Stimulated activated CD8-positive, alpha-beta memory T cell treated with anti-CD3 and anti-CD28 coated beads, Interleukin-4, amount 100 ng/mL, for 1 hour (primary cell): ENCODE measurements at places on chromosomes 7 and 10.

DNA sequence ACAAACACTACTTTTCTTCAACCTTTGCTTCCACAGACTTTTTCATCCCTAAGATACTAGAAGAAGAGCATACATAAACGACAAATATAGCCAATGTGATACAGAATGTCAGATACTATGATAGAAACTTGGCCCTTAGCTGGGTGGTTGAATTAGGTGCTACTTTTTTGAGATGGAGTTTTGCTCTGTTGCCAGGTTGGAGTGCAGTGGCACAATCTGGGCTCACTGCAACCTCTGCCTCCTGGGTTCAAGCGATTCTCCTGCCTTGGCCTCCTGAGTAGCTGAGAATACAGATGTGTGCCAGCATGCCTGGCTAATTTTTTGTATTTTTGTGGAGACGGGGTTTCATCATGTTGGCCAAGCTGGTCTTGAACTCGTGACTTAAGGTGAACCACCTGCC, 3.5 kb downstream of the PPIA start:
- no peak for DNase-seq

DNA sequence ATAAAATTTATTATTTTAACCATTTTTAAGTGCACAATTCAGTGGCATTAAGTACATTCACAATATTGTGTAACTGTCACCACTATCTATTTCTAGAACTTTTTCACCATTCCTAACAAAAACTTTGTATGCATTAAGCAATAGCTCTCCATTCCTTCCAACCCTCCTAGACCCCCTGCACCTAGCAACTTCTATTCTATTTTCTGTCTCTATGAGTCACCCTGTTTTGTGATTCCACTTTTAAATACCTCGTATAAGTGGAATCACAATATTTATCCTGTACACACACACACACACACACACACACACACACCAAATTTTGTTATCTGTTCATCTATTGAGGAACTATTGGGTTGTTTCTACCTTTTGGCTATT, 89.2 kb downstream of the ARID5B start:
- DNase-seq: no peak

- no peak for DNase-seq
Measured at GRCh38 chr7:118040562-118040961, 143.4 kb upstream of the LSM8 start.

GRCh38 chr10:129274748-129275474, 192.1 kb upstream of the MGMT start:
- no peak for DNase-seq

GRCh38 chr7:74148491-74148890, 25.7 kb upstream of the EIF4H start:
- no peak for DNase-seq

DNA sequence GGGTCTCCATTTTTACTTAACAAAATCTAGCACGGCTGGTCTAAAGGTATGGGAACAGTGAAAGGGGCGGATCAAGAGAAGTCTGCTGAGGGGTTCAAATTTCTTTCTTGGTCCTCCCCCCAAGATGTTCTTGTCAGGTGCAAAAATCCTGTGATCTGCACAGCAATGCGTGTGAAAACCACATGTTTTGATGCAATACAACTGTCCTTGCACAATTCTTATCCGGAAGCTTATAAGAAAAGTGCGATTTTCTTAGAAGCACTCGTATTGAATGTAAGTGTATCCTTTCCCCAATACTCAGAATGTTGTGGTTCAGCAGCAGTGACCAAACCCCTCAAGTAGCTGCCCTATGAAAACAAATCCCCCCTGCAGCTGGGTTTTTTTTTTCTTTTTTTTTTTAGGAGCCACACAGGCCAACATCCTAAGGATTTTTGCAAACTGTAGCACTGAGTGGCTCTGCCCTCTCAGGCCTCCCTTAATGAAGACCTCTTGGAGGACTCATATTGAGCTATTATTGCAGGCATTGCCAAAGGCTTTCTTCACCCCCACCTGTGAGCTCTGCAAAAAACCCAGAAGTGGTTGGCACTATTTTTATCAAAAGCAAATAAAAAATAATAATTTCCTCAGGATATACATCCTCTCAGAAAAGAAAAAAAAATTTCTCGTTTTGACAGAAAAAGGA, 151.9 kb upstream of the ITGB1 start:
- no peak for DNase-seq

- no peak for DNase-seq
Measured at GRCh38 chr7:27553273-27553672, 109.4 kb downstream of the HIBADH start.

GRCh38 chr10:79434821-79435251, 10.6 kb downstream of the ZCCHC24 start:
- no peak for DNase-seq

DNA sequence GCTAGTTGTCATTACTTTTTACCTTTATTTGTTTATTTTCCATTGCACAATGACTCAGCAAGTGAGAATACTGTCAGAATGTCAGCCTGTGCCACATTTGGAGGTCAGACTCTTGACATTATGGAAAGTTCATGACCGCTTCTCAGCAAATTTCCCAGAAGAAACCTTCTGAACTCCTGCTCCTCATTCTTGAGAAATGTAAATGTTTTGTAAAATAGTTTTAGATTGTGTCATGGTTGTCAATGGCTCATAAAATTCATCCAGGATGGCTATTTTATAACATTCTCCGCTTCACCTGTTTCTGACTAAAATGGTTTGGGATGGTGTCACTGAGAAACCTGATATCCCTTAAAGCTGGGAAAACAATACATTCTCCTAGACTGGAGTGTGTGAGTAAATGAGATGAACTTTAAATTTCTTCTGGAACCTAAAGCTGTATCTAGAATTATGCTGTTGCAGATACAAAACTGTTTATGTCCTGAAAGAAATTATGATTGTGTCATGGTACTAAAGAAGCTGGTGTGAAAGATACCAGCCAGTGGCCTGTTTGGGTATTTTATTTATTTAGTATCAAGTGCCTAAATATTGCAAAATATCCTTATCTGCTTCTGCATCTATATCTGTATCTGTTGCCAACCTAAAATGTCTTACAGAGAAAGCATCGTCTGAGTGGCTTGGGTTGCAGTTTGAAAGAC, 671.7 kb downstream of the GATA3 start:
- no peak for DNase-seq

DNA sequence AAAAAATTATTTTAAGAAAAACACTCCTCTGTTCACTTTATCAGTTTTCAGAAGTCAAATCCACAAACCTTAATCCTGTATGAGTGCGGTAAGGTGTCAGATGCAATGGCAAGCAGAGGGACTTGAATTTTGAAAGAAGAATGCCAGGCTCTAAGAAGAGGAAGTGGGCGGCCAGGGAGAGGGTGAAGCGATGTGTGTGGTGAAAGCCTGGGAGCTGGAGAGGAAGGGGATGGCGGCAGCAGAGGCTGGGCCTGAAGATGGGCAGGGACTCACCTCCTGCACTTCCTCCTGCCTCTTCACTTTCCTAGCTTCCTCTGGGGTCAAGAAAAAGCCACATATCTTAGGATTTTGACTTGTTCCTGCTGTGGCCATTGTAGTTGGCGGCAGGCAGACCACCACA, 609.6 kb downstream of the PARD3 start:
- no peak for DNase-seq

- DNase-seq: no peak
Measured at GRCh38 chr10:102735065-102735562, 8.6 kb upstream of the WBP1L start.

- no peak for DNase-seq
Measured at GRCh38 chr7:37670436-37670835, 13.1 kb upstream of the GPR141 start.

- DNase-seq: no peak
Measured at GRCh38 chr10:129207297-129207696, 259.7 kb upstream of the MGMT start.

- no peak for DNase-seq
Measured at GRCh38 chr10:79947787-79948424, 999 bp downstream of the SFTPD start.

GRCh38 chr10:90571481-90572258, 286.2 kb downstream of the HTR7 start:
- no peak for DNase-seq

DNA sequence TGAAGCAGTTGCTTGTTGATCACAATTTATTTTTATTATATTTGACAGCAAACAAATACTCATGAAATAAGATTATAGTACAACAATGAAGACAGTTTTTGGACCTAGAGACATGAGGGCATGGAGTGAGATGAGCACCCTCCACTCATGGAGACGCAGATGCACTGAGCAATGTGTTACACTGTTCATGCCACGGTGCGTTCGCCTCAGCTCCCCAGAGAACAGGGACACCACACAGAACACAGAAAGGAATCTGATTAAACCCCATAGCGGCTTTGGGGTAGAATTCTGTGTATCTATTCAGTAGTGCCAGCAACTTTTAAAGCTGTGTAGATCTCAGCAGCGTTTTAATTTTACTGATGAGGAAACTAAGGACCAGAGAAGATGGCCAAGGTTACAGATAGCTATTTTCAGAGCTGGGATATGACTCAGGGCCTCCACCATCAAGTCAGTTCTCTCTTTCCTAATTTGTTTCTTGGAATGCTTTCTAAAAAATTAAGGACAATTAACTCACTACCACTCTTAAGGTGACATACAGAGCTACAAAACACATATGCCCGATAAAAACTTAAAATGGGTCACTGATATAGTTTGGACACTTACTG, 33.6 kb downstream of the FAM25A start:
- no peak for DNase-seq

- no peak for DNase-seq
Measured at GRCh38 chr7:84107259-84107658, 87.3 kb downstream of the SEMA3A start.

- no peak for DNase-seq
Measured at GRCh38 chr7:135728136-135728669, at the start of gene SLC13A4. TSS of gene SLC13A4 (minus strand) at chr7:135728186. CDS start at chr7:135727496, 690 bp downstream.

GRCh38 chr7:46544396-46545008, 623.4 kb upstream of the IGFBP3 start:
- DNase-seq: no peak

DNA sequence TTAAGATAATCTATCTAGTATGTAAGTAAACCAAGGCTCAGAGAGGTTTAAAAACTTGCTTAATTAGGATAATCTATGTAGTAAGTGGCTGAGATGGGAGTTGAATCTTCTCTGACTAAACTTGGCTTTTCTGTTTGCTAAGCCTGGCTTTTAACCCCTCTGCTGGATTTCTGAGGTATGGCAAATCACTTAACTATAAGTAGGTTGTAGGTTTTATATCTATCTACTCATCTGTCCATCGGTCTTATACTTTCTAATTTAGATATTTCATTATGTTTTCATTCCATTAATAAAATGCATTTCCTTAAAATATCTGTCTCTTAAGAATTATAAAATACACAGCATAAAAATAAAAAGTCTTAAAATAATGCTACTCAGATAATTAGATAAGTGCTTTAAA, 59.4 kb downstream of the ST7 start:
- DNase-seq: no peak

GRCh38 chr7:36149694-36150452, 3.2 kb upstream of the EEPD1 start:
- no peak for DNase-seq
